IPS-NIHi11 (cell line): ENCODE measurements at places on chromosomes 12 and 14.

DNA sequence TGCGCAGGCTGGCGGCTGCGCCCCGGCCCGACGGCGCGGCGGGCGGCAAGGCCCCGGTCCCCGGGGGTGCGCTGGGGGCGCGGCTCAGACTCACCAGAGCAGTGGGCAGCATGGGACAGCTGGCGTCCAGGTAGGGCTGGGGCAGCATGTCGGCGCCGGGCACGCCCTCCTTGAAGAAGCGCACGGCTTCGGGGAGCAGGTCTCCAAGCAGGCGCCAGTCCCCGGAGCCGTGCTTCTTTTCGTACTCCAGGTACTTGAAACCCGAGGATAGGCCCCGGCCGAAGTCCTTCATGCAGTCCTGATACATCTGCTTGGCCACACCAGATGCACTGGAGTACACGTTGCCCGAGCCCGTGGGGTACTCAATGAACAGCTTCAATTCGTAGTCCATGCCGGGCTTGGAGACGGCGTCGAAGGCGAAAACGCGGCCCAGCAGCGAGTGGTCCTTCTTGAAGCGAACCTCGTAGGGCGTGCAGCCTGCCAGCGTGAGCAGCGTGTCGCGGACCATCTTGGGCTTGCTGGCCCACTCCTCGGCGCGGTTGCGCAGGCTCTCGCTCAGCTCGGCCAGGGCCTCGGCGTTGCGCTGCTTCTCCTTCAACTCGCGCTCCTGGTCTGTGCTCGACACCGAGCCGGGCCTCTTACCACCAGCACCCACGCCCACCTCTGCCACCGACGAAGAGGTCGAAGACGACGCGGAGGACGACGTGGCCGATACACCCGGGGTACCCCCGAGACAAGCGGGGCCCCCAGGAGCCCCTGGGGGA, 2.2 kb downstream of the IRF2BPL start:
- no peak for DNase-seq

GRCh38 chr14:74207943-74208342, 31.3 kb upstream of the VSX2 start:
- DNase-seq = peak; percentile 50

DNA sequence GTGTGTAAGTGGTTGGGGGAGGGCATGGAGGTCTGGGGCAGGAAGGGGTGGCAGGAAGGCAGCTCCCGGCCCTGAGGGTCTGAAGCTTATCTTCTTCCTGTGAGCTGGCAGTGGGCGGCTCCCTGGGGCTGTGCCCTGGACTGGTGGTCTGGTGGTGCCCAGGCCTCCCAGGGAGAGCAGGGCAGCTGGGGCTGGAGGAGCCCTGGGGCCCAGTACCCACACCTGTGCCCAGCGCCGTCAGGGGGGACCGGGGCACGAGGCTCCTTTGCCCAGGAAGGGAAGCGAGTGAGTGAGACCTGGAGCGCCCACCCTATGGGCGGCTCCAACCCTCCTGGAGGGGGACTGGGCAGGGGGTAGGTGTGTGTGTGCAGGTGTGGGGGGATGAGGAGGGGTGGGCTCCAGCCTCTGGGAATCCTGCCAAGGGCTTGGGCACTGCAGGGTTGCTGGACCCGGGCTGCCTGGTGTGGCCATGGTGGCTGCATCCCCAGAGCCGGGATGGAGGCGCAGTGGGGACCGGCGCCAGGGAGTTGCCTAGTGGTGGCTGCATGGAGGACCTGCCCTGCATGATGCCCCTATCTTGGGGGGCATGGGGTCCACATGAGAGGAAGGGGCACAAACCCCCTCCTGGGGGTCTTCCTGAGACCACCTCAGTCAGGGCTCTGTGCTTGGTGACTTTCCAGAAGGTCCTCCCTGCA, 353.6 kb downstream of the TMEM121 start:
- DNase-seq = no peak

DNA sequence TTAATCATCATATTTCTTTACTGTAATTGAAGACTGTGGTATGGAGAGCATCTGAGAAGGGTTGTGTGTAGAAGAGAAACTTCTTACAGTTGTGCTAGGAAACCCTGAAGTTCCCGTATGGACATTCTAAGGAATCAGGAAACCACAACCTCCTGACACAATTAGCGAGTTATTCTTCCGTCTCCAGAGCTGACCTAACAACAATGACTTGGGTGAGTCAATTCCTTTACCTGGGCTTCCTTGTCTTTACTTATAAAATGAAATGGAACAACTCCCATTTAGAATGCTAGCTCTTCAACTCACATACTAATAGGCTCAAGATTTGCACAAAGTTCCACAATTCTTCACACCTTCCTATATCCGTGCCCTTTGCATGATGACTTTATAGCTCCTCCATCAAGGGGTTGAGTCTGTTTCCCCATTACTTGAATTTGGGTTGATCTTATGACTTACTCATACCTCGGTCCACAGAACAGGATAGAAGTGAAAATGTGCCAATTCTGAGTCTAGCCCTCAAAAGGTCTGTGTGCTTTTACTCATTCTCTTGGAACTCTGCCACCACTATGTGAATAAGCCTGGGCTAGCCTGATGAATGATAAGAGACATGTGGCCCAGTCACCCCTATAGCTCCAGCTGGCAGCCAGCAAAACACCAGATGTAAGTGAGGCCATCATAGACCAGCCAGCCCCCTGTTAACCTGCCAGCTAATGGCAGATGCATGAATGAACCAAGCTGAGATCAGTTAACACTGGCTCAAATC, 459.4 kb downstream of the ETNK1 start:
- DNase-seq = no peak

- peak; percentile 36 for DNase-seq
Observed at GRCh38 chr14:32013083-32013482, 64.0 kb upstream of the ARHGAP5 start.

DNA sequence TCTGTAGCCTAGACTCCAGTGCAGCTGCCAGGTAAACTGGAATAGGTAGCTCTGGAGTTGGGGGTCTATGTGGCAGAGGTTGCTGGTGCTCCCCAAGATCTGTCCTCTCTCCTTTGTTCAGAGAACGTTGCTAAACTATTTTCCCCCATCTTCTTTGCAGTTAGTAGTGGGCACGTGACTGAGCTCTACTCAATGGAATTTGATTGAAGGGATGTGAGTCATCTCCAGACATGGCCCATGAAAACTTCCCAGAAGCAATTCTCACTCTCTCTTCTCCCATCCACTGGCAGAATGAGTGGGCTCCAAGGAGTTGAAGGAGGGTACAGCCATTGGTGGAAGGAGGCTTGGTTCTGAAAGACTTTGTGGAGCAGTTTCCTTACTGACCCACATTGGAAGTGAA, 44.0 kb downstream of the PAH start:
- DNase-seq = no peak

GRCh38 chr12:122081697-122082221, 3.2 kb downstream of the MLXIP start:
- no peak for DNase-seq

- DNase-seq = no peak
Observed at GRCh38 chr12:96870946-96871345, 36.1 kb upstream of the NEDD1 start.

DNA sequence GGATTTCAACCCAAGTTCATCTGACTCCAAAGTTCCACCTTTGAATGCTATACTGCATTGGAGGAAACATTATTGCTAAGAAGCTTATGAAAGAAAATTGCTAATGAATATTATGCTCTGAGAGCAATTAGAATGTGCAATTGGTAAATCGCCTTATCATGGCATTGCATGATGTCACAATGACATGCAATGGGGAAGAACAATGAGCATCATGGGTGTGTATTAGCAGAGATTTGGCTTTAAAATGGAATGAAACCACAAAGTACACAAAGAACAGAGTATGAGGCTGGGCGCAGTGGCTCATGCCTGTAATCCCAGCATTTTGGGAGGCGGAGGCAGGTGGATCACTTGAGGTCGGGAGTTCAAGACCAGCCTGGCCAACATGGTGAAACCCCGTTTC, 34.7 kb downstream of the FOS start:
- DNase-seq = no peak

- no peak for DNase-seq
Observed at GRCh38 chr12:26031318-26031717, 72.8 kb downstream of the RASSF8 start.
